ENCODE measurements at places on chromosomes 6 and 20. TPM values are rescaled to one million over a fixed set of nuclear protein-coding genes. Genes with fewer than 3 reads are reported as not detected.

DNA sequence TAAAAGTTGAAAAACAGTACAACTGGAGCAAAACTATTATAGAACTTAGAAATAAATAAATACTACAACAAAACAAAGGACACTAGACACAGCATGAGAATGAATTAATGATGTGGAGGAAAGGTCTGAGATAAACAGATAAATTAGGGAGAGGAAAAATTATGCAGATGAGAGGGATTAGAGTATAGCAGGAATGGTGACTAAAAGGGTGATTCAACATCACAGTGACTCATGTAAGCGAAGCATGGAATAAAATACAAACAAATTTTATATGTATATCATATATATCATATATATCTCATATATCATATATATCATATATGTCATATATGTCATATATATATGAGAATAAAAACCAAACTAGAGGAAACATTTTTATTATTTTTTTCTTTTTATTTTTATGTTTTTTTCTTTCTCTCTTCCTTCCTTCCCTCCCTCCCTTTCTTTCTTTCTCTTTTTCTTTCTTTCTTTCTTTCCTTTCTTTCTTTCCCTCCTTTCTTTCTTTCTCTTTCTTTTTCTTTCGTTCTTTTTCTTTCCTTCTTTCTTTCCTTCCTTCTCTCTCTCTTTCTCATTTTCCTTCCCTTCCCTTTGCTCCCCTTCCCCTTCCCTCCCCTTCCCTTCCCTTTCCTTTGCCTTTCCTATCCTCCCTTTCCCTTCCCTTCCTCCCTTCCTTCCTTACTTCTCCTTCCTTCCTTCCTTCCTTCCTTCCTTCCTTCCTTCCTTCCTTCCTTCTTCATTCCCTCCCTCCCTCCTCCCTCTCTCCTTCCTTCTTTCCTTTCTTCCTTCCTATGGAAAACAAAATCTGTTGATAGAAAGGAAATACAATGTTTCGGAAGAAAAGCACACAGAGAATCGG is 1014.6 kb downstream of the GRIK2 start:
- H3K27me3 ChIP-seq, result no peaks in the 10 kb centered on the region
- no peak overlapping the region for H3K4me3 ChIP-seq
- no peaks in the 10 kb centered on the region for H3K36me3 ChIP-seq
- DNase-seq, result no peak
- H3K27ac ChIP-seq, result no peak overlapping the region

DNA sequence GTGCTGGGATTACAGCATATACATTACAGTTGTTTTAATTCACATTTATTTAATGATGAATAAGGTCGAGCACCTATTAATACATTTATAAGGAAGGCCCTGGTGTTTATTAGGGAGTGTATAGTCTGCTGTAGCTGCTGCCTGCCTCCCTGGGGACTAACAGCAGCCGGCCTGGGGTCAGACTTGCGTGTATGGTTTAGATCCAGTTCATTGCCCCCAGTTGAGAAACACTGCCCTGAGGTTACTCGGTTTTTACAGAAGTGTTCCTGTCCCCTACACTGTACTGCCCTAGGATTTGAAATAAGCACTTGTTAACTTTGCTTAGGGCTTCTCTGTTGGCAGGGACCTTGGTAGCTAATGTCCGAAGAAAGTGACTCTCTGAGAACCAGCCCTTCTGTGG is 4.0 kb downstream of the TTPAL start:
- H3K4me3 ChIP-seq, result no peak overlapping the region
- no peaks in the 10 kb centered on the region for H3K27me3 ChIP-seq
- H3K36me3 ChIP-seq, result peaks cover 36% of the 10 kb centered on the region

DNA sequence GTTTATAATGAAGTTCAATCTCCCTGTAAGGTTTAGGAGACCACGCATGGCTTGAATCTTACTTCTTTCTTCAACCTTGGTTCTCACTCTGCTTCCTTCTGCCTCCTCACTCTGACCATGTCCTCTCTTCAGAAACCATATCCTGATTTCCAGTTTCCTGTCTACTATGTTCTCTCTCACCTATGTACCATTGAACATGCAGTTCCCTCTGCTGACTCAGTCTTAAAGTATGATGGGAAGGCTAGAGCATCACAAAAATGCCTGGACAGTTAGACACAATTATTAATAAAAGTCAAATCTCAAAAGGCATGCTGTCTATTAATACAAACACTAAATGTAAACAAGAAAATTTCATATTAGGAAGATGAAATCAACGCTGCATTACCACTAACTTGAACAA is 151.6 kb downstream of the PRKN start:
- no peak for DNase-seq
- no peaks in the 10 kb centered on the region for H3K27me3 ChIP-seq
- H3K27ac ChIP-seq, result no peak overlapping the region
- no peaks in the 10 kb centered on the region for H3K36me3 ChIP-seq
- no peak overlapping the region for H3K4me3 ChIP-seq

- no peak for DNase-seq
- peaks cover 2% of the 10 kb centered on the region for H3K27me3 ChIP-seq
- H3K4me1 ChIP-seq, result peaks cover 4% of the 10 kb centered on the region
- H3K4me3 ChIP-seq, result no peak overlapping the region
- no peak overlapping the region for H3K27ac ChIP-seq
Observed at GRCh38 chr6:1644516-1645060, 34.9 kb downstream of the FOXC1 start.

DNA sequence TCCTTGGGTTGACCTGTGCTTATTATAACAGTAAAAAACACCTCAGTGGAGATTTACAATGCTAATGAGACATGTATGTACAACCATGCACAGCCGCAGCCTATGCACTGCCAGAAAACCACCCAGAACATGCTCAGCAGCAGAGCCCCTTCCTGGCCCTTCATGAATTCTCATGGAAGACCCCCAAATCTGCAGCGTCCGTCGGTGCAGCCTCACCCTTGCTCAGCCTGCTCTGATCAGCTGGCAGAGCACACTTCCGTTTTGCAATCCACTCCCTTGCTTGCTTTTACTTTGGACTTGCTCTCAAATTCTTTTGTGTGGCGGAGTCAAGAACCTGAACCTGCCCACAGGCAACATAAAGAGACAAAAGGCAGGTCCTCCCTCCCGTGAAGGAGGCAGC is 378.2 kb upstream of the SULF2 start:
- peaks cover 14% of the 10 kb centered on the region for H3K4me1 ChIP-seq
- no peak for DNase-seq
- H3K4me3 ChIP-seq, result no peak overlapping the region
- H3K27me3 ChIP-seq, result peaks cover 13% of the 10 kb centered on the region

- H3K27ac ChIP-seq, result no peak overlapping the region
- DNase-seq, result no peak
- no peaks in the 10 kb centered on the region for H3K27me3 ChIP-seq
- no peaks in the 10 kb centered on the region for H3K4me1 ChIP-seq
- H3K4me3 ChIP-seq, result no peak overlapping the region
Observed at GRCh38 chr6:148736774-148737412, 9.9 kb upstream of the UST start.

GRCh38 chr20:50188879-50189680 is 1.6 kb upstream of the CEBPB start:
- H3K4me3 ChIP-seq, result no peak overlapping the region
- H3K27ac ChIP-seq, result no peak overlapping the region
- no peaks in the 10 kb centered on the region for H3K27me3 ChIP-seq
- H3K4me1 ChIP-seq, result peaks cover 22% of the 10 kb centered on the region
- peaks cover 6% of the 10 kb centered on the region for H3K36me3 ChIP-seq

DNA sequence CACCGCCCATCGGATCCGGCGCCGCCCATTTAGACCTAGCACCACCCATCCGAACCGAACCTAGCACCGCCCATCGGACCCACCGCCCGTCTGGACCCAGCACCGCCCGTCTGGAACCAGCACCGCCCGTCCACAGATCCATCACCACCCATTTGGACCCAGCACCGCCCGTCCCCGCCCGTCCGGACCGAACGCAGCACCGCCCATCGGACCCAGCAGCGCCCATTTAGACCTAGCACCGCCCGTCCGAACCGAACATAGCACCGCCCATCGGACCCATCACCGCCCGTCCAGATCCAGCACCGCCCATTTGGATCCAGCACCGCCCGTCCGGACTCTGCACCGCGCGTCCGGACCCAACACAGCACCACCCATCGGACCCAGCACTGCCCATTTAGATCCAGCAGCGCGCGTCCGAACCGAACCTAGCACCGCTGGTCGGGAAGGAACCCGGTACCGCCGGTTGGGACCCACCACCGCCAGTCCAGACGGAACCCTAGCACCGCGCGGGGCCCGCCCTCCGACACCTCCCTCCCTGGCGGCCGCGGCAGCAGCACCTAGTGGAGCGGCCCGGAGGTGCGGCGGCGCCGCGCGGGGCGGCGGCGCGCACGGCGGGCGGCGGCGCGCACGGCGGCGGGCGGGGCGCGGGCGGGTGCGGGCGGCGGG is 348 bp upstream of the AFDN start:
- no peak overlapping the region for H3K27ac ChIP-seq
- peaks cover 15% of the 10 kb centered on the region for H3K4me1 ChIP-seq
- peak overlapping the region; percentile 74 for H3K4me3 ChIP-seq
- DNase-seq, result peak; percentile 74

GRCh38 chr6:15875797-15876196 is 213.0 kb upstream of the DTNBP1 start:
- no peaks in the 10 kb centered on the region for H3K27me3 ChIP-seq
- DNase-seq, result no peak
- H3K4me3 ChIP-seq, result no peak overlapping the region
- no peaks in the 10 kb centered on the region for H3K36me3 ChIP-seq
- H3K27ac ChIP-seq, result no peak overlapping the region

GRCh38 chr6:52595000-52595795 is 18.3 kb upstream of the TRAM2 start:
- DNase-seq, result peak; percentile 89
- H3K27me3 ChIP-seq, result no peaks in the 10 kb centered on the region
- no peaks in the 10 kb centered on the region for H3K36me3 ChIP-seq
- peaks cover 52% of the 10 kb centered on the region for H3K4me1 ChIP-seq
- H3K4me3 ChIP-seq, result peak overlapping the region; percentile 9

DNA sequence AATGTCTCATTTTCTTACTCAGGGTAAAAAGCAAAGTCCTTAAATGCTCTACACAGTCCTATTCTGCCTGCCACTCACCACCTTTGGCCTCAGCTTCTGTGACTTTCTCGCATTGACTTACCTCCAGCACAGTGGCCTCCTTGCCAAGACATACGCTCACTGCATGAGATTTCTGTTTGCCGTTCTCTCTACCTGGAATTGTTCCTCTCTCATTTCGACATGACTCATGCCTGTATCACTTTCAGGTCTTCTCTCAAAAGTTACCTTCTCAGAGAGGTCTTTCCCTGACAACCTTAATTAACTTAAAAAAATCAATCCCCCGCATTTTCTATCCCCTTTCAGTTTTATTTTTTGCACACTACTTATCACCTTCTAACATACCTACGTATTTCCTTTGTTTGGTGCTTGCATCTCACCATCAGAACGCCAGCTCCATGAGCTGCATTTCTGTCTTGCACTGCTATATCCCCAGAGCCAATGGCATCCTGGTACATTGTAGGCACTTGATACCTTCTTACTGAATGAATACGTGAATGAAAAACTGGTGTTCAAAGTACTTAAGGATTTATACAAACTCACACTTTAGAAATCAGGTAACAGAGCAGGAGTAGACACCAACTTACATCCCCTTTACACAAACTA is 24.5 kb downstream of the TENT5A start:
- no peaks in the 10 kb centered on the region for H3K36me3 ChIP-seq
- no peak overlapping the region for H3K27ac ChIP-seq
- no peak for DNase-seq
- no peak overlapping the region for H3K4me3 ChIP-seq
- H3K4me1 ChIP-seq, result no peaks in the 10 kb centered on the region
- no peaks in the 10 kb centered on the region for H3K27me3 ChIP-seq

DNA sequence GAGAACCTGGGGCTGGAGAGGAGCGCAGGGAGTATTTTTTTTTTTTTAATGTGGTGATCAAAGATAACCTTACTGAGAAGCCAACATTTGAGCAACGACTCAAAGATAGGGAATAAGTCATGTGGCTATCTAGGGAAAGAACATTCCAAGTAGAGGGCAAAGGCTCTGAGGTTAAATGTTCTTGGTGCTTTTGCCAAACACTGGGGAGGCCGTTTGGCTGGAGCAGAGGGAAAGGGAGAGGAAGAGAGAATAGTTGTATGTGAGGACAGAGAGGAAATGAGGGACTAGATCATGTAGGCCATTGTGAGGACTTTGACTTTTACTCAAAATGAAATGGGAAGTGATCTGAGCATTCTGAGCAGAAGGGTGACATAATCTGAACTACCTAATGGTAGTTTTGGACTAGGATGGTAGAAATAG is 27.8 kb downstream of the ACSS2 start:
- peaks cover 8% of the 10 kb centered on the region for H3K4me1 ChIP-seq
- DNase-seq, result peak; percentile 15
- no peak overlapping the region for H3K4me3 ChIP-seq
- H3K36me3 ChIP-seq, result no peaks in the 10 kb centered on the region

- no peaks in the 10 kb centered on the region for H3K36me3 ChIP-seq
- DNase-seq, result no peak
- no peak overlapping the region for H3K4me3 ChIP-seq
- H3K27me3 ChIP-seq, result no peaks in the 10 kb centered on the region
- peak overlapping the region; percentile 42 for H3K27ac ChIP-seq
Observed at GRCh38 chr6:49327005-49327404, 136.0 kb downstream of the MMUT start.

CCM2L gene
- 6.0 TPM for polyA plus RNA-seq

SLC22A3 gene
- 9.1 TPM for polyA plus RNA-seq

NRSN1 gene
- polyA plus RNA-seq, result not detected

KIF6 gene
- 1.4 TPM for polyA plus RNA-seq

KHDC1 gene
- 7.0 TPM for polyA plus RNA-seq

B3GAT2 gene
- 2.4 TPM for polyA plus RNA-seq

FAM184A gene
- polyA plus RNA-seq, result 12.4 TPM

SNAI1 gene
- polyA plus RNA-seq, result 11.2 TPM

CCN5 gene
- 0.07 TPM for polyA plus RNA-seq

Data from muscle of leg (tissue), 16 donors.